ENCODE measurements at places on chromosomes 5 and 9. TPM values are rescaled to one million over a fixed set of nuclear protein-coding genes. Genes with fewer than 3 reads are reported as not detected.

Gene CEP120
- 36.2 TPM for total RNA-seq

GRCh38 chr5:176167800-176168199, 70.4 kb upstream of the SIMC1 start:
- no peaks in the 10 kb centered on the region for H3K27me3 ChIP-seq
- peak; percentile 40 for DNase-seq
- H3K4me1 ChIP-seq: peaks cover 7% of the 10 kb centered on the region
- no peaks in the 10 kb centered on the region for H3K36me3 ChIP-seq
- no peak overlapping the region for H3K27ac ChIP-seq
- no peak overlapping the region for H3K4me3 ChIP-seq

Gene PCDHGA8
- total RNA-seq: 4.6 TPM

- no peak for DNase-seq
- H3K4me1 ChIP-seq: peaks cover 7% of the 10 kb centered on the region
- no peaks in the 10 kb centered on the region for H3K36me3 ChIP-seq
- no peaks in the 10 kb centered on the region for H3K27me3 ChIP-seq
- H3K27ac ChIP-seq: no peak overlapping the region
These were observed 4.1 kb upstream of the CCDC69 start for GRCh38 chr5:151227918-151228447.

- H3K27ac ChIP-seq: no peak overlapping the region
- H3K36me3 ChIP-seq: no peaks in the 10 kb centered on the region
- no peaks in the 10 kb centered on the region for H3K27me3 ChIP-seq
- DNase-seq: no peak
- peaks cover 4% of the 10 kb centered on the region for H3K4me1 ChIP-seq
These were observed 47.8 kb upstream of the TGFBR1 start for GRCh38 chr9:99056886-99057664.

- H3K27me3 ChIP-seq: no peaks in the 10 kb centered on the region
- H3K27ac ChIP-seq: no peak overlapping the region
- no peaks in the 10 kb centered on the region for H3K4me1 ChIP-seq
- no peaks in the 10 kb centered on the region for H3K36me3 ChIP-seq
These were observed 115.1 kb upstream of the IRX4 start for GRCh38 chr5:1997640-1998347.

DNA sequence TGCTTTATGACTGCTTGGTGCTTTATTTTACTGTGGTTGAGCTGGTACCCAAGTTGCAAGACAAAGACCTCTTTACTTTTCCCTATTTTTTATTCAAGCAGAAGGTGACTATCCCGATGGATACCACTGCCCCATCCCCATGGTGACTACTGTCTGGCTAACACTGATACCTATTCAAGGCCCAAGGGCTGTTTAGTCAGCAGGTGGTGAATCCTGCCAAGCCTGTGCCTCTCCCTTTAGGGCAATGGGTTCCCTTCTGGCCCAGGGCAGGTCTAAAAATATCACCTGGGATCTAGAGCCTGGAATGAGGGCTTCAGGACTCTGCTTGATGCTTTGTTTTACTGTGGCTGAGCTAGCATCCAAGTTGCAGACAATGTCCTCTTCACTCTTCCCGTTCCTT, 510.0 kb upstream of the GRAMD2B start:
- no peak for DNase-seq
- H3K4me1 ChIP-seq: no peaks in the 10 kb centered on the region
- H3K4me3 ChIP-seq: no peak overlapping the region

- H3K27ac ChIP-seq: no peak overlapping the region
- no peaks in the 10 kb centered on the region for H3K36me3 ChIP-seq
- H3K4me1 ChIP-seq: no peaks in the 10 kb centered on the region
- H3K4me3 ChIP-seq: no peak overlapping the region
These were observed 251.7 kb downstream of the RAB3C start for GRCh38 chr5:58834242-58835225.

Gene NHP2
- 112 TPM for total RNA-seq

Gene ANKRD31
- 0.59 TPM for total RNA-seq

DNA sequence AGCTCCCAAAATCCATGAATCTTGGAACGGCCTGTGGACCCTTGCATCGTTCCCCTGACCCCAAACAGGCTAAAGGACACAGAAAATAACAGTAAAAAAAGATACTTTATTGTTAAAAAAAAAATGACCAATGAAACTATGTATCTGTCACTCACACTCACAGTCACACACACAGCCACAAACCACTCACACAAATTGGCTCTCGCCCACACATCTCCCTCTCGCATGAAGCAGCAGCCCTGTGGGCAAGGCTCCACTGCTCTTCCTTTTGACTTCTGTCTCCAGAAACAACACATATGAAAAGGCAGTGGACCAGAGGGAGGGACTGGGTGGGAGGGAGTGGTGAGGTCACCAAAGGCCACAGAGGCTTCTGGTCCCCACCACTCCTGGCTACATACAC, 56.6 kb downstream of the SLC36A1 start:
- peaks cover 5% of the 10 kb centered on the region for H3K4me1 ChIP-seq
- no peak for DNase-seq
- H3K27ac ChIP-seq: no peak overlapping the region
- H3K36me3 ChIP-seq: peaks cover 10% of the 10 kb centered on the region
- no peak overlapping the region for H3K4me3 ChIP-seq

Gene SUSD3
- total RNA-seq: 6.3 TPM

DNA sequence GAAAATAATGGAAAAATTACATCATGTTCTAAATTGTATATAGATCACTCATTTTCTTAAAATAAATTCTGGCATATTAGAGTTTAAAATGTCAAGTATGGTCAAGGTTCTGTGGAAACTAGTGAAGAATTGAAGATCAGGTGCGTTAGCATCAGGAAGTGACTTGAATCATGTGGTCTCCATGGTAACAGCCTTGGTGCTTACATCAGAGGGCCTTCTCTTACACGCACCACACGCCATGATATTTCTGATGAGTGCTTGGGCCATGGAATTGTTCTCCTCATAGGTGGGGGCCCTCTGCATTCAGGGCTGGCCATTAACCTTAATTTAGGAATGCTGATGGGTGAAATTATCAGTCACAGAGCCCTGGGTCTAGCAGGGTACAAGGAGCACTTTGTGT, 288.1 kb upstream of the EFNA5 start:
- no peaks in the 10 kb centered on the region for H3K4me1 ChIP-seq
- no peak overlapping the region for H3K27ac ChIP-seq
- no peaks in the 10 kb centered on the region for H3K36me3 ChIP-seq
- no peaks in the 10 kb centered on the region for H3K27me3 ChIP-seq
- H3K4me3 ChIP-seq: no peak overlapping the region

- DNase-seq: peak; percentile 76
- no peaks in the 10 kb centered on the region for H3K36me3 ChIP-seq
- H3K4me3 ChIP-seq: peak overlapping the region; percentile 4
- peaks cover 5% of the 10 kb centered on the region for H3K4me1 ChIP-seq
These were observed 738.6 kb upstream of the ZNF608 start for GRCh38 chr5:125484742-125485641.

Gene UBLCP1
- 31.2 TPM for total RNA-seq

- DNase-seq: no peak
- no peak overlapping the region for H3K4me3 ChIP-seq
- no peaks in the 10 kb centered on the region for H3K36me3 ChIP-seq
- H3K27ac ChIP-seq: no peak overlapping the region
- no peaks in the 10 kb centered on the region for H3K27me3 ChIP-seq
- peaks cover 19% of the 10 kb centered on the region for H3K4me1 ChIP-seq
These were observed 79.8 kb downstream of the ARSB start for GRCh38 chr5:78905084-78905938.

GRCh38 chr5:8913522-8913921, 632.4 kb downstream of the SEMA5A start:
- H3K4me3 ChIP-seq: no peak overlapping the region
- no peaks in the 10 kb centered on the region for H3K4me1 ChIP-seq
- H3K27ac ChIP-seq: no peak overlapping the region
- no peaks in the 10 kb centered on the region for H3K27me3 ChIP-seq
- no peak for DNase-seq

- no peaks in the 10 kb centered on the region for H3K27me3 ChIP-seq
- no peaks in the 10 kb centered on the region for H3K4me1 ChIP-seq
- no peak for DNase-seq
- no peaks in the 10 kb centered on the region for H3K36me3 ChIP-seq
These were observed 15.8 kb upstream of the ABO start for GRCh38 chr9:133290751-133291302.

Gene SOX30
- 0.22 TPM for total RNA-seq

- no peak overlapping the region for H3K4me3 ChIP-seq
- peaks cover 2% of the 10 kb centered on the region for H3K27me3 ChIP-seq
- no peaks in the 10 kb centered on the region for H3K4me1 ChIP-seq
- no peak for DNase-seq
- H3K36me3 ChIP-seq: no peaks in the 10 kb centered on the region
These were observed 7.5 kb upstream of the ANKRD33B start for GRCh38 chr5:10556289-10556807.

GRCh38 chr9:6079386-6079785, 64.0 kb upstream of the RANBP6 start:
- no peak for DNase-seq
- no peaks in the 10 kb centered on the region for H3K27me3 ChIP-seq
- H3K36me3 ChIP-seq: no peaks in the 10 kb centered on the region
- H3K4me1 ChIP-seq: no peaks in the 10 kb centered on the region

Gene CNOT8
- 83.7 TPM for total RNA-seq

DNA sequence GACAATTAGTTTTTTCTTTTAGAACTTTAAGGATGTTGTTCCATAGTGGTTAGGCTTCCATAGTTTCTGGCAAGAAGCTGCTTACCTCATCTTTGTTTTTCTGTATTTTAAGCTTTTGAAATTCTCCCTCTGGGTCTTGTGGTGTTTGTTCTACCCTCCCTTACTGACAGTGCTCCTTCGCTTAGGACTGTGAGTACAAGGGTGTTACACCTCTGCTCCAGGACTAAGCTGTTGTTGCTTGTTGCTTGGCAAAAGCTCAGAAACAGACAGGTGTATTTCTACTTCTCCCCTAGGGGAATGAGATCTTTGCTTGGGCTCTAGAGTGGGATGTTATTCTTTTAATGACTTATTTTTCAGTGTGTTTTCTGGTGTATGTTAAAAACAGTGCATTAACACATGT, 225.2 kb downstream of the WDR70 start:
- no peak for DNase-seq
- no peaks in the 10 kb centered on the region for H3K4me1 ChIP-seq
- no peak overlapping the region for H3K4me3 ChIP-seq
- H3K27ac ChIP-seq: no peak overlapping the region
- H3K36me3 ChIP-seq: no peaks in the 10 kb centered on the region

DNA sequence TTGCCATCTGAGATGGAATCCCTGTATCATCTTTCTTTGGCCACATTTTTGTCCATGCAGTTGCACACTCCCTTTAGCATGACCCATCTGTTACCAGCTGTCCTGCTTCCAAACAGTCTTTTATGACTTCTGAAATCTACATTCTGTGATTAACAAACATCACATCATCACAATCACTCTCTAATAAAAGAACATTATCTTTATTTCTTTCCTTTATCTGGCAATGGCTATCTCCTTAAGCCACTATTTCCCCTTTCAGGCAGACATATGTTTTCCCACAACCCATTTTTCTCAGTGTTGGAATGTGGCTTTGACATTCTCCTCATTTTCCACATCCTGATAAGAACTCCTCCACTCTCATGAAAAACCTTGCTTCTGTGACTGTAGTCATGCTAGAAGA, 141.0 kb downstream of the ST8SIA4 start:
- DNase-seq: no peak
- H3K27me3 ChIP-seq: no peaks in the 10 kb centered on the region
- no peaks in the 10 kb centered on the region for H3K36me3 ChIP-seq
- no peaks in the 10 kb centered on the region for H3K4me1 ChIP-seq

Gene PPP2R2B
- 135 TPM for total RNA-seq

Gene ZFP2
- 6.6 TPM for total RNA-seq

Gene PITX1
- 0.11 TPM for total RNA-seq

- peak overlapping the region; percentile 41 for H3K27ac ChIP-seq
- peaks cover 2% of the 10 kb centered on the region for H3K36me3 ChIP-seq
- H3K27me3 ChIP-seq: no peaks in the 10 kb centered on the region
- peak; percentile 25 for DNase-seq
These were observed 113.9 kb downstream of the DCP2 start for GRCh38 chr5:113090336-113091106.

DNA sequence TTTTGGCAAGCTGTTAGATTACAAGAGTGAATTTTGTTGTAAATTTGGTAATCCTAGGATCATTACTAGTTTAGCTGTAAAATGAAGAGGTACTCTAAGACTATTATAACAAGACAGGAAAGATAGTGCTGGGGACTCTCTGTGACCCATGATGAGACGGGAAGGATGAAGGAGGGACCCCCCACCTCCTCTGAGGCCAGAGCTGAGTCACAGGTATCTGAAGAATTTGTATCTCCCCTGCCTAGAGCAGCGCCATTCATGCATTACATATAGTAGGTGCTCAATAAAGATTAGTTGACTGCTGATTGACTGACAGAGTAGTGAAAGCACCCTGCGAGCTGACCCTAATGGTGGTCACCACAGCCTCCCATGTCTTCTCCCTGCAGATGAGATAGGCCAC, 202.8 kb downstream of the SNX18 start:
- no peak for DNase-seq
- H3K36me3 ChIP-seq: no peaks in the 10 kb centered on the region
- peaks cover 2% of the 10 kb centered on the region for H3K27me3 ChIP-seq
- H3K27ac ChIP-seq: no peak overlapping the region
- no peak overlapping the region for H3K4me3 ChIP-seq
- peaks cover 12% of the 10 kb centered on the region for H3K4me1 ChIP-seq

DNA sequence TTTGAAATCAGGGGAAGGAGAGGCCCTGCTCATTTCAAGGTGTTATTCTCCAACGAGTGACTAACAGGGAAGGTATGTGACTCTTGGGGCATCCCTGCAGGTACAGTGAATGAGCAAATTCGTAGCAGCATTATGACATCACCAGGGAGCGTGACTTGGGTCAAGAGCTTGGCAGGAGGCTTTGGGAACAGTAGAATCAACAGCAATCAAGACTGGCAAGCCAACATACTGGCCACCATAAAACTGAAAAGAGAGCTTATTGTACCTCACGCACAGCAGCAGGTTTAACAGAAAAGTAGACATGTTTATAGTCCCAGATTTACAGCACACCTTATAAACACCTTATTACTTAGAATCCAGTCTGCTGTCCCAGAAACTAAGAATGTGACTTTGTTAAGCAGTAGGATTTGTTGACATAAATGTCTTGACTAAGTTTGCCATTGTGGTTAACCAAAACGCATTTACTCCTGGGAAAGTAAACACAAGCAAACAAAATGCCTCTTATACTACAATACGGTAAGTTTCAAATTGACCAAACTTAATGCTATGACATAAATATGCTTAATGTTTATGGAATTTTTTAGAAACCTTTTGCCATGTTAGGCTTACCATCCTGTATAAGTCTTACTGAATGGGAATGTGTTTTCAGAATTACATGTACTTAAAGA, 297.8 kb downstream of the NPR3 start:
- DNase-seq: no peak
- H3K27ac ChIP-seq: no peak overlapping the region
- no peaks in the 10 kb centered on the region for H3K27me3 ChIP-seq
- no peak overlapping the region for H3K4me3 ChIP-seq
- H3K4me1 ChIP-seq: no peaks in the 10 kb centered on the region

Gene GLRA1
- 39.1 TPM for total RNA-seq

GRCh38 chr5:50863534-50864170, 197.2 kb downstream of the PARP8 start:
- no peak overlapping the region for H3K27ac ChIP-seq
- H3K27me3 ChIP-seq: no peaks in the 10 kb centered on the region
- no peak overlapping the region for H3K4me3 ChIP-seq
- no peaks in the 10 kb centered on the region for H3K36me3 ChIP-seq
- peak; percentile 63 for DNase-seq
